Lower lobe of right lung (tissue), 2 donors: ENCODE measurements at places on chromosomes 16 and 17. TPM values are rescaled to one million over a fixed set of nuclear protein-coding genes. Genes with fewer than 3 reads are reported as not detected.

DNA sequence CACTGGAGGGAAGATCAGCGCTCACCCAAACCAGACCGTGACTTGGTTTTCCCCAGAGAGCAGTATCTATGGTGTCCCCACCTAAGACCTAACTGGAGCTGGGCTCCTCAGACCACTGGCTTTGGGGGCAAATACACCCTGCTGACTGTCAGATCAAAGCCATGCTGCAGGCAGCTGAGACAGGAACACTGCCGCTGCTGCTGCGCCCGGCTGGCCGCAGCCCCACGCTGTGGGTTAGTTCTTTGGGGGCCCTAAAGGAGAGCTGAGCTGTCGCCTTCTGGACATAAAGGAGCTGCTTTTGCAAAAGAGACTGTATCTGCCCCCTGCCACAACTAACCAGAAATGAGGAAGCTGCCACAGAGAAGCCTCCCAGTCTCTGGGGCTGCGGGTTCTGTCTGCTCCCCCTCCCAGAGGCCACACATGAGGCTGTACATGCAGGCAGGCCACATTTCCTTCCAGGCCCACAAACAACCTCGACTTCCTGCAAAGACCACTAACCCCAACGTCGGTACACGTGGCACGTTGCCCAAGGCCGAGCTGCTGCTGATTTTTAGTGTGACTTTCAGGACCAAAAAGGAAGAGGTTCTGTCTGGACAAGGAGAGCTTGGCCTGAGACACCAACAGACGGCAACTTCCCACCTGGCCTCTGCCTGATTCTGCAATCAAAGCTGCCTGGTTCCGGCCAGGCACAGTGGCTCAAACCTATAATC, 18.2 kb upstream of the ABR start:
- DNase-seq = peak; percentile 92
- peak overlapping the region; percentile 76 for H3K27ac ChIP-seq
- peaks cover 40% of the 10 kb centered on the region for H3K4me1 ChIP-seq
- no peak overlapping the region for H3K4me3 ChIP-seq
- no peaks in the 10 kb centered on the region for H3K27me3 ChIP-seq

DNA sequence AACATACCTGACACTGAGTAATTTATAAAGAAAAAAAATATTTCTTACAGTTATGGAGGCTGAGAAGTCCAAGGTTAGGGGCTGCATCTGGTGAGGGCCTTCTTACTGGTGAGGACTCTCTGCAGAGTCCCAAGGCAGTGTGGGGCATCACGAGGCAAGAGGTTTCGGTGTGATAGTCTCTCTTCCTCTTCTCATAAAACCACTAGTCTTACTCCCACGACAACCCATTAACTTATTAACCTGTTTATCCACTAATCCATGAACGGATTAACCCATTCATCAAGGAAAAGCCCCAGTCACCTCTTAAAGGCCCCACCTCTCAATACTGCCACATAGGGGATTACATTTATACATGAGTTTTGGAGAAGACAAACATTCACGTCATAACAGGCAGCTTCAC, 20.1 kb downstream of the CIITA start:
- H3K4me3 ChIP-seq = no peak overlapping the region
- H3K36me3 ChIP-seq = peaks cover 67% of the 10 kb centered on the region
- no peak overlapping the region for H3K27ac ChIP-seq
- H3K27me3 ChIP-seq = no peaks in the 10 kb centered on the region
- H3K4me1 ChIP-seq = peaks cover 27% of the 10 kb centered on the region
- no peak for DNase-seq

DNA sequence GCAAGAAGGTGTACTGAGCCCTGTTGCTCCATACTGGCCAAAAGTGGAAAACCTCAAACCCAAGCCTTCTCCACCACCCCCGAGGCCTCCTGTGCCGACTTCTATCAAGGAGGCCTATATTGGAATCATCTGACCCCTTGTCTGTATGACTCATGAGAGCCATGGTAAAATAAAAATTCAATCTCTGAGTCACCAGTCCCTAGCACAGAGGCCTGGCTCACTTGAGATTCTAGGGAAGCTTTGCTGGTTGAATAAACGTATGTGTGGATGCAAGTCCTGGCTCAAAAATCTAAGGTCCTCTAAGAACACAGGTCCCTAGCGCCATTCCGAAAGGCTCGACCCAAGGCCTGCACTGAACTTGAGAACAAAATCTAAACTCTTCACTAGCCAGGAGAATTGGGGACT, 15.0 kb downstream of the NSMCE1 start:
- peaks cover 34% of the 10 kb centered on the region for H3K4me1 ChIP-seq
- H3K27ac ChIP-seq = no peak overlapping the region
- DNase-seq = no peak
- no peaks in the 10 kb centered on the region for H3K27me3 ChIP-seq

GRCh38 chr17:11719856-11720255, 121.6 kb downstream of the DNAH9 start:
- H3K27me3 ChIP-seq = no peaks in the 10 kb centered on the region
- H3K27ac ChIP-seq = no peak overlapping the region
- no peaks in the 10 kb centered on the region for H3K4me1 ChIP-seq
- DNase-seq = no peak
- H3K4me3 ChIP-seq = no peak overlapping the region

DNA sequence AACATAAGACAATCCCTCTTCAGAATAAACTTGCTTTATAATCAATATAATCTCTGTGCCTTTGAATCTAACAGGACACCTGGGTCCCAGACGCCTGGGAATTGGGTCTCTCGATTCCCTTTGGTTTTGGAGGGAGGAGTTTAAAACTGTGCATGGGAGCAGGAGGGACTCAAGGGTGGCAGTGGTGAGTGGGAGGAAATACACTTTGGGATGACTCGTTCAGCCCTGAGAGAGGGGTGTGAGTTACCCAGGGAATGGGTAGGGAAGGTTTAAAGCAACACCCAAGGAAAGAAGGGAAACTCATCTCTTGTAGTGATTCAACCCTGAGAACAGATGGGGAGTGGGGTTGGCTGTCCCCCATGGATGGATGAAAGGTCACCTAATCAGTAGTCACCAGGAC, 1.6 kb downstream of the RANGRF start:
- H3K4me1 ChIP-seq = peaks cover 41% of the 10 kb centered on the region
- H3K27me3 ChIP-seq = no peaks in the 10 kb centered on the region
- no peak for DNase-seq
- no peak overlapping the region for H3K27ac ChIP-seq
- H3K36me3 ChIP-seq = no peaks in the 10 kb centered on the region

GRCh38 chr17:6930749-6931148, 65.1 kb upstream of the ALOX12 start:
- DNase-seq = no peak
- H3K27ac ChIP-seq = no peak overlapping the region
- H3K4me3 ChIP-seq = no peak overlapping the region
- no peaks in the 10 kb centered on the region for H3K27me3 ChIP-seq

EZH1 gene
- 56.2 TPM for total RNA-seq

DNA sequence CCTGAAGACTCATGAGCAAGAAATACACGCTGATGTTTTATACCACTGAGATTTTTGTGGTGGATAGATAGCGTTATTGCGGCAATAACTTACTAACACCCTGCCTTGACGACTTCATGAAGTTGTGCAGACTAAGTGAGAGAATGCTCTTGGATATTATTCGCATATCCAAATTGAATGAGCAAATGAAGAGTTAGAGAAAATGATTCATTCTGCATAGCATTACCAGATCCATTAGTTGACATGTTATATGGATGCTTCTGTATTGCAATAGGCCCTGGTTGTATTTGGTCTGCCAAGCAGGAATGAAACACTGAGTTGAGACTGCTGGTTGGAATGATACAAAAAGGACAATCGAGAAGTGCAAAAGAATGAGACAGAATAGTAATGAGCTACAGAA, 247.3 kb downstream of the CA10 start:
- H3K4me3 ChIP-seq = no peak overlapping the region
- DNase-seq = no peak
- H3K27ac ChIP-seq = no peak overlapping the region
- no peaks in the 10 kb centered on the region for H3K36me3 ChIP-seq
- H3K4me1 ChIP-seq = no peaks in the 10 kb centered on the region

GRCh38 chr17:67245694-67246402, 852 bp upstream of the HELZ start:
- H3K4me3 ChIP-seq = peak overlapping the region; percentile 99
- peak; percentile 59 for DNase-seq
- H3K27ac ChIP-seq = peak overlapping the region; percentile 93
- H3K27me3 ChIP-seq = no peaks in the 10 kb centered on the region
- H3K36me3 ChIP-seq = peaks cover 8% of the 10 kb centered on the region
- peaks cover 53% of the 10 kb centered on the region for H3K4me1 ChIP-seq

DNA sequence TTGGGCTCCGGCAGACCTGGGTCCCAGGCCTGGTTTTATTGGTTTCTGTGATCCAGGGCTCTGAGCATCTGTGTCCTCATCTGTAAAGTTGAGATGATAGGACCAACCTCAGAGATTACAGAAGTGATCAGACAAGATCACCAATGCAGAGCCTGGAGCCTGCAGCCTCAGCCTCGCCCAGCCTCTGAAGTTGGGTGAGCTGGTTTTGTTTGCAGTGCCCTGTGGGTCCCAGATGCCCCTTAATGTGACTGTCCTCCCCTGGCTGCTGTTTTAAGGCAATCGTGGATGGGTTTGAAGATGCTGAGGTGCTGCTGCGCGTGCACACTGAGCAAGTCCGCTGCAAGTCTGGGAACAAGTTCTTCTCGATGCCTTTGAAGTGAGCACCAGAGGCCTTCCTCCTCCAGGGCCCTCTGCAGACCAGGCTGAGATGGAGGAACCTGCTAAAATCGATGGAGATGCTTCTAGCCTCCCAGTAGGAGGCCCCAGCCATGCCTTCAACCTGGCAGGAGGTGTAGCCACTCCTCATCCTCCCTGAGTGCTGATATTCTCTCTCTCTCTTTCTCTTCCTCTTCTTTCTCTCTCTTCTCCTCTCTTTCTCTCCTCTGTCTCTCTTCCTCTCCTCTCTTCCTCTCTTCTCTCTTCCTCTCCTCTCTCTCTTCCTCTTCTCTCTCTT, 5.6 kb upstream of the MMP15 start:
- H3K27ac ChIP-seq = no peak overlapping the region
- H3K4me1 ChIP-seq = peaks cover 39% of the 10 kb centered on the region
- DNase-seq = no peak
- no peak overlapping the region for H3K4me3 ChIP-seq
- no peaks in the 10 kb centered on the region for H3K27me3 ChIP-seq
- peaks cover 40% of the 10 kb centered on the region for H3K36me3 ChIP-seq

- H3K27me3 ChIP-seq = peaks cover 28% of the 10 kb centered on the region
- peak overlapping the region; percentile 56 for H3K4me3 ChIP-seq
- H3K27ac ChIP-seq = peak overlapping the region; percentile 41
- peaks cover 6% of the 10 kb centered on the region for H3K36me3 ChIP-seq
- no peak for DNase-seq
Measured at GRCh38 chr16:67431775-67432505, 1.0 kb downstream of the HSD11B2 start.

LGALS9B gene
- total RNA-seq = not detected

DNA sequence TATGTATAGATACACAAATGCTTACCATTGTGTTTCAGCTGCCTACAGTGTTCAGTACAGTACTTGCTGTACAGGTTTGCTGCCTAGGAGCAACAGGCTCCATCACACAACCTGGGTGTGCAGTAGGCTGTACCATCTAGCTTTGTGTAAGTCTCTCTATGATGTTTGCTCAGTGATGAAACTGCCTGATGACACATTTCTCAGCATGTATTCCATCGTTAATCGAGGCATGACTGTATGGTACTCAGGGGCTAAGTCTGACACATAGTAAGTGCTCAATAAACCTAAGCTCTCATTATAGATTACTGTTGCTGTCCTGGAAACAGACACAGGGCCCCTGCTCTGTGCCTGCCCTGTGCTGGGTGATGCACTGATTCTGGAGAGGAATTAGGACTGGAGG, 18.1 kb downstream of the KCNJ12 start:
- H3K4me3 ChIP-seq = no peak overlapping the region
- no peaks in the 10 kb centered on the region for H3K4me1 ChIP-seq
- DNase-seq = no peak
- no peaks in the 10 kb centered on the region for H3K27me3 ChIP-seq
- no peak overlapping the region for H3K27ac ChIP-seq
